ENCODE measurements at places on chromosomes 2 and 18.

GRCh38 chr2:203973000-203973399, 36.4 kb downstream of the ICOS start:
- DNase-seq: no peak

GRCh38 chr2:143229411-143229810, 100.2 kb downstream of the ARHGAP15 start:
- DNase-seq: no peak

- no peak for DNase-seq
Observed at GRCh38 chr18:5150894-5151293, 46.2 kb downstream of the AKAIN1 start.

DNA sequence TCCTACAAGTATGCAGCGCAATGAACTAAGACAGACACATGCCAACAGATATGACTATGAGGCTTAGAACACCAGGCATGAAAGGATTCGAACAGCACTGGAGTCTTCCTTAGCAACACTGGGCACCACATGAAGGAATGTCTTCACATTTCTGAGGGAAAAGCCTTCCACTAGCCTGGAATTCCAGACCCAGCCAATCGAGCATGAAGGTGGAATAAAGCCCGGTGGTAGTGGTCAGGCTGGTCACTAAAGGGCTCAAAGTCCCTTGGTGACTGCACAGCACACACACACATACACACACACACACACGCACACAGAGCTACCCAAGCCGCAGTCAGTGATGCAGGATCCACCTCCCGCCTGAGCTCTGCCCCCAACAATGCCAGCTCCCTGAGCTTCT, 19.7 kb upstream of the SFXN5 start:
- no peak for DNase-seq

- DNase-seq: peak; percentile 6
Observed at GRCh38 chr2:134244587-134244986, 9.3 kb upstream of the MGAT5 start.

GRCh38 chr2:191905336-191905735, 58.4 kb upstream of the CAVIN2 start:
- no peak for DNase-seq

- DNase-seq: peak; percentile 52
Observed at GRCh38 chr2:64649626-64650025, 4.1 kb downstream of the SERTAD2 start.

DNA sequence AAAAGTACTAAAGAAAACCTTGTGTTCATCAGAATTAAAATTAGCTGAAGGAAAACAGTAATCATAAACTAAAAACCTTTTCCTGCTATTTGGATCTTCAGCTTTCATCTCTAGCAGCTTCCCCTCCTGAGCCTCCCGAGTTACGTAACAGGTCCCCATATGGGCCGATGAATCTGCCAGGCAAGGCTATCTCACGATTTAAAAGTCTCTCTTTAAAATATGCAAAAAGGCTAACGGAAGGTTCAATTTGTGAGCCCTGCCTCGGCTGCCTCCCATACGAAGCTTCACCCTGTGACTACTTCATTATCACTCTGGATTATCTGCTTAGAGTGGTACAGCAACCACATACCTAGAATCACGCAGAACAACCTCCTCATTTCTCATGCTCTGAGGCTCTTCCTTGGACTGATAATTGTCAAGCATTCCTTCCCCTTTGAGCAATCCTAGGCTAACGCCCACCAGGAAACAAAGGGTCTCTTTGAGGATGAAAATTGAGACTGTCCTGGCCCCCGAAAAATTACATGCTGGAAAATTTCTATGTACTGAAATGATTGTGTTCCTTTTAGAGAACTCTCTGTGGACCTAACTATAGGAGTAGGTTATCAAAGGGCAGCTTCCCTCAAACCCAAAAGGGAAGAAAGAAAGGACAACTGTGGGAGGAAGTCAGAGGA, 147.4 kb downstream of the ZEB2 start:
- DNase-seq: peak; percentile 95

GRCh38 chr2:98028931-98029717, 33.4 kb upstream of the TMEM131 start:
- DNase-seq: no peak

DNA sequence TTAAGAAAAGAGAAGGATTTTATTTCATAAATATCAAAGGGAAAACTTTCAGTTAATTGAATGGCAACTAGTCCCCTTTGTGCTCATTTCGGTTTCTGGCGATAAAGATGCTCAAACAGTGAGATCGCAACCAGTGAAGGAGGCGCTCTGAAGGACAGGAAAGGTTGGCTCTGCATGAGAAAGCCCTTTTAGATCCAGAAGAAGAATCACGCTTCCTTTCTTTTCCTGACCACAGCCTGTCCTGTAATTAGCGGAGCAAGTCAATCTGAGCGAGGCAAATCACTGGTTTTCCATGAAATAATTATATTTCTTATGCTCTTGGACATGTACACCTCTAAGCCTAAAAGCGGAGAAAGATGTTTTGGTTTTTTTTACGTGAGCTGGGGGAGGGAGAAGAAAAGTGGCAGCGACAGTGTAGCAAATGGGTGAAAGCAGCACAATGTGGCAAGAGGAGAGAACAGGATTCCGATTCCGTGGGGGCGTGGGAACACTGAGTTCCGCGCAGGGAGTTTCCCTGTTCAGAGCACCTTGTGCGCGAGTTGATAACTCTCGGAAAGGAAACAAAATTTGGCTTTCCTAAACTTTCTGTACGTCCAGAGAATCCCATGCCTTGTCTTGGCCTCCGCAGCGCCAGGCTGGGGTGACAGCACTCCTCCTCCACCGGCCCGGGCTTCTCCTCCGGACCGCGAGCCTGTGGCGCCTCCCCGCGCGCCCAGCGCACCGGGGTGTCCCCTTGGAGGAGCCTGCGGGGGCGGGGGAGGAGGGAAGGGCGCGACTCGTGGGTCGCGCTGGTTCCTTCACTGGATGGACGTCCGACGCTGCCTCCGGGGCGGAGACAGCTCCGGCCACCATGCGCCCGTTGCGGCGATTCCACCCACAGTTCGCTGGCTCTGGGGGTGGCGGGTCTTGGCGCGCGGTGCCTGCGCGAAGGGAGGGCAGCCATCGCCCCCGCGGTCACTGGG, 620 bp upstream of the SLC9A2 start:
- DNase-seq: peak; percentile 72

DNA sequence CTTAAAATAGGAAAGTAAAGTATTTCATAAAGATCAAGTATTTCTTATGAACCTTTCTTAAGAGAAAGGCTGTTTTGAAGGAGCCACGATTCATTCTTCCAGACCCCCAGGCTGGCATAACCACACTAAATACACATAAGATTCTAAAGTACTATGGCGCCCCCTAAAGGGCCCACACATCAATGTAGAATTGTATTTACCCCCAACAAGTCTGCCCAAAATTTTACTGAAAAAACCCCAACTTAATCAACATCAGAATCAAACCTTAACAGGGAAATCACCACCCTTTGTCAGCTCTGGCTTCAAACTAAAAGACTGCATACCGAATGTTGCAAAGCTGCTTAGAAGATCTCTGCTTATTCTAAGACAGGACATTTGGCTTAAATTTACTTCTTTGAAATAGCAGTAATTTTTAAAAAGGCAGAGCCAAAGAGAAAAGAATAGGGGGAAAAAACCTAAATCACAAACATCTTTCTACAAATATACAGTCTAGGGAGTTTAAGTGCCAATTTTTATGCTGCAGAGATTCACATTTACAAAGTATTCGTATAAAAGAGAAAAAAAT, 20.4 kb upstream of the BCL2 start:
- DNase-seq: peak; percentile 73

- no peak for DNase-seq
Observed at GRCh38 chr2:12637754-12638153, 79.0 kb upstream of the TRIB2 start.

- no peak for DNase-seq
Observed at GRCh38 chr2:3516831-3517230, 2.5 kb downstream of the ADI1 start.

GRCh38 chr2:104563398-104563996, 290.4 kb upstream of the POU3F3 start:
- no peak for DNase-seq

GRCh38 chr2:74457549-74458131, 598 bp upstream of the WBP1 start:
- peak; percentile 76 for DNase-seq

DNA sequence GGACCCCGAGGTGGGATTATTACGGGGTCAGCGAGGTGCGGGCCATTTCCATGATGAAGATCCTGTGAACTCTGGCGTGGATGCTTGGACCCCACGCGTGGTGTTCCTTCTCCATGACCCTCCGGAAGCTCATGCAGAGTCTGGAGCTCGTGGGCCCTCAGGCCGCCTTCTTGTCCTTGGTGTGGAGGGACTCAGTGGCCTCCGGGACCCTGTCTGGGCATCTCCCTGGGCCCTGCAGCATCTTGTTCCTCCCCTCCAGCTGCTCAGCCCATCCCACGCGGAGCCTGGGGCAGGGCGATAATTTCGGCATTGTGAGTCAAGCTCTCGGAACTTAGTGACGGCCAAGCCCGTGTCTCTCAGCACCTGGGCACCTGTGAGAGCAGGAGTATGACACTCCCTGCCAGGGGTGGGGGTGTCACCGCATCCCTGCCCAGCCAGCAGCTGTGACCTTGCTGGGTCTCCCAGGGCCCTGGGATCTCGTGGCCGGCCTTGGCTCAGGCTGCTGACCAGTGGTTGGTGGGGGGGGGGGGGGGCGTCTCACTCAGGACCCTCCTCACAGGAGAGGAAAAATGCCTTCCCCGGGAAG, 24.6 kb downstream of the RTP5 start:
- DNase-seq: no peak

DNA sequence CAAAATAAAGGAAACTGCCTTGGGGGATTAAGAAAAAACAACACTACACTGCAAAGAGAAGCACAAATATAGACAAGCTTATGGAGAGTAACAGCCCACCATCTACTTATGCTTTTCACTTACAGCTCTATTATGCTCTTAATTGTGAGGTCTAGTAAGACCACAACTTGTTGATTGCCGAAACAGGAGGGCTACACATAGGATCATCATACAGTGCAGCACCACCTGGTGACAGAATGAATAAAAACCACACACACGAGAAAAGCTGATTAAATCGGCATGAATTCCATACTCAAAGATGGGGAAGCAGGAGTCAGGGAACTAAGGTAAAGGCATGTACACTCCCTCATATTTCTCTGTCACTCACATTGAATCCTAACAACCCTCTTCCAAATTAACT, 259.2 kb downstream of the IKZF2 start:
- DNase-seq: peak; percentile 58

GRCh38 chr2:217286833-217287232, 427.0 kb upstream of the TNP1 start:
- no peak for DNase-seq

GRCh38 chr2:98142106-98142791, 55.3 kb downstream of the VWA3B start:
- DNase-seq: no peak

DNA sequence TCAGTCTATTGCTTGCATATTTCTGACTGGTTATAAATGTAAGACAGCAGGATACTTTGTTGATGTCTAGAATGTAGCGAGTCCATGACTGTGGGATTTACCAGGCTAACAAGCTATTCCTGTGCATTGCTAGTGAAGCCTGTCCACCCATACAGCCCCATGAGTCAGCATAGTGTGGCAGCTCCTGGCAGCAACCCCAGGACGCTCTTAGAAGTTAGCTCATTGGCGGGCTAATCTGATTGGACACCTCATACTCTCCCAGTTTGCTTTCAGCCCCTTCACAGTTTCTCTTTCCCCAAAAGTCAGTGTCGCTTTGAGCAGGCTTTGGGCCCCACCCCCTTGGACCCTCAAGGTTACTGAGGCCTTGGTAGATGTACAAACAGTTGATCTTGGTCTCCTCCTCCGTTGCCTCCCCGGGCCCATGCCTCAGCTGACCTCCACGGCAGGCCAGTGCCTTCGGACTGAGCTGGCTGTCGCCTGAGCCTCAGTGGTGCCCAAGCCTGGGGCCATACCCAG, 48.0 kb downstream of the COA5 start:
- DNase-seq: peak; percentile 77

DNA sequence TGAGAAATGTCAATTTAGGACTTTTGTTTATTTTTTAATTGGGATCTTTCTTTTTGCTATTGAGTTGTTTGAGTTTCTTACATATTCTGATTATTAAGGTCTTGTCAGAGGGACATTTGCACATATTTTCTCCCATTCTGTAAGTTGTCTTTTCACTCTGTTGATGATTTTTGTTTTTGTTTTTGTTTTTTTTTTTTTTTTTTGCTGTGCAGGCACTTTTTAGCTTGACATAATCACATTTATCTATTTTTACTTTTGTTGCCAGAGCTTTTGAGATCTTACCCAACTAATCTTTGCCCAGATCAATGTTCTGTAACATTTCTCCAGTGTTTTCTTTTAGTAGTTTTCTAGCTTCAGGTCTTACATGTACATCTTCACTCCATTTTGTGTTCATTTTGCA, 166.6 kb downstream of the EPHA4 start:
- no peak for DNase-seq

DNA sequence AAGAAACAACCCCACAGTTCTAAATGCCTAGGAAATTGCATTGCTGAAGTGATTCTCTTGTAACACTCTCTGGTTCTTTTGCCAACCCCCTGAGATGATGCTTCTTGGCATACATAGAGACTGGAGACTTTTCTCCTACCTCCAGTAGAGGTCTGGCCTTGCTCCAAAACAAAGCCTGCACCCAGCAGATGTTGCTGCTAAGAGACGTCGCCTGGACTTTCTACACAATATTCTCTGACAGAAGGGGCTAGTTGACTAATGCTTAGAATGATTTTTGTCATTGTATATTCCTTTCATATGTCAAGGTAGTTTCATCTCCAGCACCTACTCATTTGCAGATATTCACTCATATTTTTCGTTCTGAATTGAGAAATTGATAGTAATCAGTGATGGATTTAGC, 24.6 kb downstream of the SOWAHC start:
- DNase-seq: no peak

- no peak for DNase-seq
Observed at GRCh38 chr2:57490741-57491140, 555.9 kb upstream of the VRK2 start.

DNA sequence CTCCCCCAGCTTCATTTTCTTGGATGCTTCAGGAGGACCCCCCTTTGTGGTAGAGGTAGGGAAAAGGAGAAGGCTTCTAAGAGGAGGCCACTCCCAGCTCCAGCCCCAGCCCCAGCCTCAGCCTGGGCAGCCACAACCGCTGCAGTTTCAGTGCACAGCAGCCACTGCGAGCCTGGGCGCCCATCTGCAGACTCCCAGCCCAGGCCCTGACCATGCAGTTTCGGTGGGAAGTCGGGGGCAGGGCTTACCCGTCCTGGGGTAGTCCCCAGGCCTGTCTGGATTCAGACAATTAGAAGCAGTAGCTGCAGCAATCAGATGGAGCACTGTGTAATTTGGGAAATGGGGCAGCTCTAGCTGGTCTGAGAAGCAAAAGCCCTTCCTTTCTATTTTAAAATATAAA, 28.6 kb downstream of the ITM2C start:
- DNase-seq: no peak

DNA sequence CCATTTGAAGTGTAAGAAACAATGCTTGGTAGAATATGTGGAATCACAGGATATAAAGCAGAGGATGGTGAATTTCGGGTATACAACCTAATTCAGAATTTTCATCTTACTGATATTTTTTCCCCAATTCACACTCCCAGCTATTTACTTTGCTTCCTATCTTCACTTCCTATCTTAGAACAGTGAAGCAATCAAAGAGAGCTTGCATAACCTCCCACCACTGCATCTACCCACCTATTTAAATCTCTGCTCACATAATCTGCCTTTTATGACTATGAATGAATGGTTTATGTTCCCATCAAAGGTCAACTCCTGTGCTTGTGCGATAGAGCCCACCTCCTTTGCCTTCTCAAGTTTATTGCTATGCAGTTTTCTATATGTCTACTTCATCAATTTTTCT, 3.3 kb downstream of the RMDN2 start:
- no peak for DNase-seq

All from OCI-M1 (cell line).